T-helper 2 cell treated with Interferon-gamma antibody and Interleukin-4, amounts not matched to agents 5 μg/mL and 100 μg/mL, for 36 hours (primary cell): ENCODE measurements at places on chromosomes 6 and 20.

- no peak for DNase-seq
Measured at GRCh38 chr6:77686931-77687330, 34.1 kb downstream of the MEI4 start.

DNA sequence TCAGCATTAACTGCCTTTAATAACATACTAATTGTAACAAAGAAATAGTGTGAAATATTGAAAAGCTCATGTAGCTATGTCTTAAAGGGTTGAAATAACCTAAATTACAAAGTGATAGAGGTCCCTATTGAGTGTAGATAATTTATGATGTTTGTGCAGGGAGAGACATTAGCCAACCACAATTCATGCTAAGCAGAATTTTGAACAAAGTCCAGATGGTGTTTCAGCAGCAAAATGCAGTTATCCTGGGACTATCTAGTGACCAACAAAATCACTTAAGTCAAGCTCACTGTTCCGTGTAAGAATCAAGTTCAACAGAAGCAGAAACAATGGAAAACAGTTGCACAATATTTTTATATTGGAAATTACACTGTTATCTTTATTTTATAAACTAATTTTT, 218.5 kb downstream of the SIM1 start:
- DNase-seq, result no peak

GRCh38 chr6:124753001-124753400, 209.2 kb upstream of the RNF217 start:
- DNase-seq, result no peak

- no peak for DNase-seq
Measured at GRCh38 chr6:13011612-13012146, 295.1 kb downstream of the PHACTR1 start.

DNA sequence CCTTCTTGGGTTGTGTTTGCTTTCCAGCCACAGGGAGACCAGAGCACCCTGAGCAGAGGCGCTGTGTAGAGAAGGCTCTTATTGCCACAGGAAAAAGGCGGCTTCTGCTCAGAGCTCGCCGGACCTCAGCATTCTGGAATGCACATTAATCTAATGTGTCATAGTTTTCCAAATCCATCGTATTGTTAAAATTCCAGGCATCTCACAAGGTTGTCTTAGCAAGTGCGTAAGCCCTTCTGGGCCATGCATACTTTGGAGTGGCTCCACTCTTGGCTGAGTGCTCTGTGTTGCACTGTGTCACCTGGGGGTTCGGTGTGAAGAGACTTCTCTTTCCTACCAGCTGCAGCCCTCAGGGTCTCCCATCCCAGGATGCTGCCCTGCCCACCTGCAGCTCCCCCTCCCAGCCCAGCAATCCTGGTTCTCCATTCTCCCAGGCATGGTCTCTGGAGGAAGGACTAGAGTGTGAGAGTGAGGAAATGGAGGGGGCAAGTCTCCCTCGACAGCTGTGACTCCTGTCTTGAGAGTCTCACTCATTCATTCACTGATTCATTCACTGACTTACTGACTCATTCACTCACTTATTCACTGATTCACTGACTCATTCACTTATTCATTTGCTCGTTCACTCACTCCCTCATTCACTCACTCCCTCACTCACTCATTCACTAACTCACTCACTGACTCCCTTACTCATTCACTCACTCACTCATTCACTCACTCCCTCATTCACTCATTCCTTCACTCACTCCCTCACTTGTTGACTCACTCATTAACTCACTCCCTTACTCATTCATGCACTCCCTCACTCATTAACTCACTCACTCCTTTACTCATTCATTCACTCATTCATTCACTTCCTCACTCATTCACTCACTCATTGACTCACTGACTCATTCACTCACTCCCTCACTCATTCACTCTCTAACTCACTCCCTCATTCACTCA, 83.7 kb upstream of the MPC1 start:
- DNase-seq, result no peak

GRCh38 chr6:137177611-137178010, 4.2 kb upstream of the IL22RA2 start:
- no peak for DNase-seq

- DNase-seq, result no peak
Measured at GRCh38 chr6:129029778-129030177, 146.8 kb downstream of the LAMA2 start.

GRCh38 chr20:25499031-25499430, 86.3 kb downstream of the NINL start:
- no peak for DNase-seq

DNA sequence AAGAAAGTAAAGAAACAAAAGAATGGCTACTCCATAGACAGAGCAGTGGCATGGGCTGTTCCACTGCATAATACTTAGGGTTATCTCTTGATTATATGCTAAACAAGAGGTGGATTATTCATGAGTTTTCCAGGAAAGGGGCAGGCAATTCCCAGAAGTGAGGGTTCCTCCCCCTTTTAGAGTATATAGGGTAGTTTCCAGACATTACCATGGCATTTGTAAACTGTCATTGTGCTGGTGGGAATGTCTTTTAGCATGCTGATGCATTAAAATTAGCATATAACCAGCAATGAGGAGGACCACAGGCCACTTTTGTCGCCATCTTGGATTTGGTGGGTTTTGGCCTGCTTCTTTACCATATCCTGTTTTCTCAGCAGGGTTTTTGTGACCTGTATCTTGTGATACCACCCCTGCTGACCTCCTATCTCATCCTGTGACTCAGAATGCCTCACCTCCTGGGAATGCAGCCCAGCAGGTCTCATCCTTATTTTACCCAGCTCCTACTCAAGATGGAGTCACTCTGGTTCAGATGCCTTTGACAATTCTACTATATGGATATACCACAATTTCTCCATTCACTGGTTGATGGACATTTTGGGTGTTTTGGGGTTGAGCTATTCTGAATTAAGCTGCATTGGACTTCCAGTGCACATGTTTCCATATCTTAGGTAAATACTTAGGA, 280.6 kb downstream of the FARS2 start:
- DNase-seq, result no peak

- DNase-seq, result no peak
Measured at GRCh38 chr6:45513213-45513618, 135.5 kb upstream of the SUPT3H start.

- no peak for DNase-seq
Measured at GRCh38 chr6:127195833-127196232, 70.8 kb upstream of the RNF146 start.

DNA sequence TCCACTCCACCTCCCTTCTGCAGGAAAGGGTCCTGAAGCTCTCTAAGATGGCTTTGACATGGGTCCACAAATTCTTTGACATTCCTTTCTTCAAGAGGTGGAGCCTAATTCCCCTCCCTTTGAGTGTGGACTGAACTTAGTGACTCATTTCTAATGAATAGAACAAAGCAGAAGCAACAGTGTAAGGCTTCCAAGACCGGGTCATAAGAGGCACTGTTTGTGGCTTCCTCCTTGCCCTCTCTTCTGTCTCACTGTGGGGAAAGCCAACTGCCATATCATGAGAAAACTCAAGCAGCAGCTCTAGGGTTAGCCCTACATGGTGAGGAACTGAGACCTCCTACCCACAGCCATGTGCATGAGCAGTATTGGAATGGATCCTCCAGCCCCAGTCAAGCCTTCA, 5.9 kb upstream of the CDK5RAP1 start:
- no peak for DNase-seq

GRCh38 chr6:107652526-107653182, 162.7 kb downstream of the SOBP start:
- DNase-seq, result no peak

DNA sequence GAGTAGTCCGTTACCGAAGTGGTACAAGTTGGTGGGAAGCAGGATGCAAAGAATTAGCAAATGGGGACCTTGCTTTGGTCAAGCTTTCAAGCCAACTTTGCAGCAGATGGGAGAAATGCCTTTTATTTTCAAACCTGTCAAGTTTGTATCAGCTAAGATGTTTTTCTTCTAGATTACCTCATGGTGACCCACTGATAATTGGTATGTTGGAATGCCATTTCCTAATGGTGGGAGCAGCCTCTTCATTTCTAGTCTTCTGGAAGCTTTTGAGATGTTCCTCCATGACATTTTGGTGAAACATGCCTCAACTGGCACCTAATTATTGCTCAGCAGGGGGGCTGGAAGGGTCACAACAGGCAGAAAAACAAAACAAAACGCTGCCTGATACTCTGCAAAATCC, 43.7 kb downstream of the ADNP start:
- DNase-seq, result no peak

DNA sequence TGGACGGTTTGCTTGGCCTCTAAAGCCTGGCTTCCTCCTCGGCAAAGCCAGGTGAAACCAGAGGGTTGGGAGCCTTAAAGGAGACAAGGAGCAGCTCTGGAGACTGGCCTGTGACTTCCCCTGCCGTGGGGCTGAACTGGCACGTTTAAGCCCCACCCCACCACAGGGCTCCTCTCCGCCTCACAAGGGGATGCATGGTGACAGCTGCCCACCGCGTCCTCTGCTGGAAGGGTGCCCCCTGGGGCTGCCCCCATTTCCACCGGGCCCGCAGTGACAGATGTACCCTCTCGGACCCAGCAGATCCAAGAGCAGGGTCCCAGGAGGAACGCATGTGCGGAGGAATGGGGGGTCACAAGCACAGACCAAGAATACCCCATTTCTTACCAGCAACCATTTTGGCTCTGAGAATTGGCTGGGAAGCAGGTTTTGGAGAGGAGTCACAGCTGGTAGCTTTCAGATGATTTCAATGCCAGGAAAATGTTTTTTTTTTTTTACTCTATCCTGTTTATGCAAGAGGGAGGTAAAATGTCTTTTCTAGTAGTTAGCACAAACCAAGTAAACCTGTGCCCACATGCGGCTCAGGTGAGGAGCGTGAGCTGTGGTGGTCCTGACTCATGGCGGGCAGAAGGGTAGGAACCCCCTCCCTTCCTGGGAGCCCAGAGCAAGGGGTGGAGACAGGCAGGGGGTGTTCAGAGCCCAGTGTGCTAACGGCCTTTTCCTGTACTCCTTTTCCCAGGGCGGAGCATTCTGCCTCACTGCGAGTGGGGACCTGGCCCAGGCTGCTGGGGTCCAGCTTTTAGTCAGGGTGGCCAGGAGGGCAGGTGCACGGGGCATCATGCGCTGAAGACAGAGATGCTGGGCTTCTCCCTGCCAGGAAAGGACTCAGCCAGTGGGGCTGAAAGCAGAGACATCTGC, 33.0 kb downstream of the FRMD1 start:
- no peak for DNase-seq

DNA sequence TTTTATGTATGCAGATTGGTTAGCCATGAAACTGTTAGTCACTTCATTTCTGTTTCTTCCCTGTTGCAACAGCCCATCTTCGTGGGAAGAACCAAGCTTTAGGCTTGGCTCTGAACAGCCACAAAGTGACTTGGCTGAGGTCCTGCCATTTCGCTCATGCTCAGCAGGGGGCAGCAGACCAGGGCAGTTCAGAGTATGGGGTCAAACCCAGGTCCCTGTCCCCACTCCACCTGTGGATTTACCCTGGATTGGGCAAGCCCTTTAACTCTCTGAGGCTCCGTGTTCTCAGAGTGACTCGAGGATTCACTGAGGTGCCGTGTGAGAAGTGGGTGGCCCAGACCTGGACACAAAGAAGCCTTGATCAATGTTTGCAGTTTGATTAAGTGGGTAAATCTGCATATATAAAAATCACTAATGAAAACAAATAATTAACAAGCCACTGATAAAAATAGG, 19.8 kb upstream of the MAP1LC3A start:
- peak; percentile 37 for DNase-seq

DNA sequence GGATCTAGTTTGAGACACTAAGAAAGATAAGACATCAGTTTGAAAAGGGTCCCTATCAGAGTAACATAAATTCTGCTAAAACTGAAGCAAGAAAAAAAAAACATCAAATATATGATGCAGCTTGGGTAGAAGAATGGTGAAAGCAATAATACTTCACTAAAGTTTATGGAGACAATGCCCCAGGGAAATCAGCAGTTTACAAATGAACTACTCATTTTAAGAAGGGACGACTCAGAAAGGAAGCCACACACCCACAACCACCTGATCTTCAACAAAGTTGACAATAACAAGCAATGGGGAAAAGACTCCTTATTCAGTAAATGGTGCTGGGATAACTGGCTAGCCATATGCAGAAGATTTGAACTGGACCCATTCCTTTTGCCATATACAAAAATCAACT, 143.5 kb downstream of the TPBG start:
- peak; percentile 9 for DNase-seq

DNA sequence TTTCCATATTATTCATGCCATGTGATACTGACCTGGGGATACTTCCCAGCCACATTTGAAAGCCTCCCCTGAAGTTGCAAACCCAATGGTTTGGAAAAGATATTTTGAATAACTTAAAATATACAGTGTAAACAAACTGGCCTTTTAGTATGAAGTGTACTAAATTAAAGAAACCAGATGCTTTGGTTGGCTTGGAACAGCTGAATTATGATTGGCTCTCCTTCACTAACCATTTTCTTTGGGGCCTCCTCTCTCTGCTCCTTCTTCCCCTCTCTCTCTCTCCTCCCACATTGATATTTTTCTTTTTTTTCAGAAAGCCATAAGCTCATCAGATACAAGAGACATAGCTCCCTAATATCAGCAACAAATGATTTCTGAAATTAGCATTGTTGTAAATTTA, 166.6 kb downstream of the MTFR2 start:
- DNase-seq, result no peak

- no peak for DNase-seq
Measured at GRCh38 chr20:44221368-44221954, 10.9 kb upstream of the OSER1 start.

DNA sequence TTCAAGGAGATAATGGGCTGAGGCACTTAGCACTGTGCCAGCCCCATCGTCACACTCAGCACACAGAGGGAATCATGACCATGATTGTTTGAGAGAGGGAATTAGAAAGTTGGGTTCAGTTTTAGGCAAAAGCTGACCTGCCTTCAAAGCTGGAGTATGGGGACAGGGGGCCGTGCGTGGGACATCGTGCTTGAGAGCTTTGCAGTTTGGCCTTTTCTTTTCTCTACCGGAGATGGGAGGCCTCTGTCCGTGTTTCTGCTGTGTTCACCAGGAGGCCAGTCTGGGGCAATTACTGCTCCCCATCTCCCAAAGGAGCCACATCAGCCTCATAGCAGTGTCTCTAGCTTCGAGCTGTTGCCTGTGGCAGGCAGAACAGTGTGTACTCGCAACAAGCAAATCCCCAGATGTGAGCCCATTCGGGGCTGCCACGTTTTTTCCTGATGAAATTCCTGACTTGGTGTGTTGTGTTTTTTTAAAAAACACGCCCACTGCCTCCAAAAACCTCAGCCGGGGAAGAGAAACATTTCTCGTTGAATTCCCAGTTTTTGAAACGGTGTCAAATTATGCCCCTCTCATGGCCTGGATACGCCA, 20.2 kb downstream of the EYA2 start:
- no peak for DNase-seq

DNA sequence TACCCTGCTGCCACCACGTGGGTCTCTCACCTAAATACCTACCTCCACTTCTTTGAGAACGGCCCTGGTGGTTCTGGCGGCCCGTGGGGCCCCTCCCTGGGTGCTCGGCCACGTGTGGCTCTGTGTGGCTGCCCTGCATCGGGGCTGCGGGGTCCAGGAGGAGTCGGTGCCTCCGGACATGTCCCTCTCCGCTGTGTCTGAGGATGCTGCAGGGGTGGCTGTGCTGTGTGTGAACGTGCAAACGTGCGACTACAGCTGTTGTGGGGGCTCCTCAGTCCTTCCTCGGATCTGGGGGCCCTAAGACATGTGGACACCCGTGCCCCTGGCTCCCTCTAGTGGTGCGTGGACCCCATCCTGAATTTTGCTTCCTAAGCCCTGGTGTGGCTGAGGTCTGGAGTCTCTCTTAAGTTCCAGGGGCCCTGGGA, 691.8 kb downstream of the QKI start:
- DNase-seq, result no peak

GRCh38 chr20:48861444-48861843, 33.6 kb upstream of the PREX1 start:
- DNase-seq, result no peak

- no peak for DNase-seq
Measured at GRCh38 chr6:52610011-52610410, 33.2 kb upstream of the TRAM2 start.

- no peak for DNase-seq
Measured at GRCh38 chr6:144406796-144407195, 121.7 kb downstream of the UTRN start.
